ENCODE measurements at places on chromosomes 5 and 9.

GRCh38 chr9:93954434-93955061, 607 bp downstream of the BARX1 start:
- no peaks in the 10 kb centered on the region for H3K36me3 ChIP-seq
- H3K4me1 ChIP-seq: peaks cover 36% of the 10 kb centered on the region
- H3K27me3 ChIP-seq: peaks cover 93% of the 10 kb centered on the region
- no peak overlapping the region for H3K4me3 ChIP-seq

- H3K4me1 ChIP-seq: peaks cover 30% of the 10 kb centered on the region
- DNase-seq: peak; percentile 3
- no peak overlapping the region for H3K27ac ChIP-seq
- H3K27me3 ChIP-seq: no peaks in the 10 kb centered on the region
- H3K4me3 ChIP-seq: no peak overlapping the region
Observed at GRCh38 chr9:124477211-124477647, 27.0 kb downstream of the ADGRD2 start.

GRCh38 chr5:55344392-55344992, 36.7 kb downstream of the MTREX start:
- H3K4me3 ChIP-seq: no peak overlapping the region
- H3K4me1 ChIP-seq: no peaks in the 10 kb centered on the region
- peaks cover 97% of the 10 kb centered on the region for H3K36me3 ChIP-seq
- H3K27ac ChIP-seq: no peak overlapping the region

DNA sequence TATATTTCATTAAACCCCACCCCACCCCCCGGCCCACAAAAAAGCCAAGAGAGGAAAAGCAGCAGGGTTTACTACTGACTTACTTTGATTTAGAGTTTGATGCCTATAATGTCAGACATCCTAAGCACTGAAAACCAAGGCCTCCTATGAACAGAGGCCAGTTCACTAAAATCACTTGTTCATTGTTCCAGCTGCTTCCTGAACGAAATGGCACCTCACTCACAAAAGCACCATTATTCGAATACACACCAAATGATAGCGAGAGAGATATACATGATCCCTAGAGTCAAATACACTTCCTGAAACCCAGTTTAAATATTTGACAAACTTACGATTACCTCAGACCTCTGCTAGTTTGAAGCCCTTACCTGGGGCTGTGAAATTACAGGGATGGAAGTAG, 66.6 kb downstream of the LPAR1 start:
- peaks cover 18% of the 10 kb centered on the region for H3K4me1 ChIP-seq
- H3K27ac ChIP-seq: no peak overlapping the region

DNA sequence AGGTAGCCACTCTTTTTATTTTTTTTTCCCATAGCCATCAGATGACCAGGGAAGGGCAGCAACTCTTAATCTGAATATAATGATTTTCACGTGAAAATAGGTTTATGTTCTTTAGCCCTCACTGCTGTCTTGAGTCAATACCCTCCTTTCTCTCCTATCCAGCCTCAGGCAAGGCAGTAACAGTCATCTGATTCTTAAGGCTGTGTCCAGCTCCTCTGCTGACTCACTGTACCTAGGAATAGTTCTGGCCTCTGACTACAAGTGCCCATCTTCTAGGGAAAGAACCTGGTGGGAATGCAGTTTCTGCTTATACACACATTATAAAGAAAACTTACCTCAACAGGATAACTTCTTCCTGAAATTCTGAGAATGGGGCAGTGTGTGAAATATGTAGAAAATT, 30.7 kb downstream of the DHX29 start:
- H3K27ac ChIP-seq: no peak overlapping the region
- H3K4me1 ChIP-seq: no peaks in the 10 kb centered on the region
- no peak for DNase-seq
- peaks cover 91% of the 10 kb centered on the region for H3K36me3 ChIP-seq
- no peak overlapping the region for H3K4me3 ChIP-seq

DNA sequence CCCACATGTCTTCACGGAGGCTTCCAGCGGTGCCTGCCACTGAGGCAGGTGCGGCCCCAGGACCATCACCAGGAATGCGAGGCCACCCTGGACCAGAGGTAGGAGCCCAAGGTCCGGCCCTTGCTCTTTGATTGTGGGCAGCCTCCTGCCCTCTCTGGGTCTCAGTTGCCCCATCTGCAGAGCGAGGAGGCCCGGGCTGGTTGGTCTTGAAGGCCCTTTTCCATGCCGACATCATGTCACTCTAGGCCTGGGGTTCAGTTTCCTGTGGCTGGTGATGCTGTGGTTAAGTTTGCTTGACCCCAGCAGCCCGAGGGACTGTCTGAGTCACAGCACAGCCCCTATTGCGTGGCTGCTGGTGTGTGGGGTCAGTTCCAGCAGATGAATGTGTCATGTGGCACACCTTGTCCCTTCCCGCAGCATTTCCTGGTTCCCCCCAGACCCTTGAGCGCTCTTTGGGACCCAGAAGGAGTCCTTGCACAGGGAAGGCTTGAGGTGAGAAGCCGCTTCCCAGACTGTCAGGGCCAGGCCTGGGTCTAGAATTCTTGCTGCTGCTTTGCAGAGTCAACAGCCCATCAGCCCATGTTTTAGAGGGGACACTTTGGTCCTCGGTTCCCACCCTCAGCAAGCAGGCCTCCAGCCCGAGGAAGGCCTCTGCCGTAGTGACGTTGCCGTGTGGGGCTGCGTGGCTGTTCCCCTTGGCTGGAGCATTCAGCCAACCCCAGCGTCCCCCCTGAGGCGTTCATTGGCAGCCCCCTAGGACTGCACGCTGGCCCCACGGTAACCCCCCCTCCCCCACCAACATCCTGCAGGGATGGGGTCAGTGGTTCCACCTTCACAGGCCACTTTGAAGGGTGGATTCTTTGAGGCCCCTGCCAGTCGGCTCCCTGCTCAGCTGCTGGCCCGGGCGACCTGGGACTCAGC, 31.0 kb upstream of the HMCN2 start:
- H3K27ac ChIP-seq: no peak overlapping the region
- no peak overlapping the region for H3K4me3 ChIP-seq
- no peaks in the 10 kb centered on the region for H3K27me3 ChIP-seq
- H3K36me3 ChIP-seq: no peaks in the 10 kb centered on the region
- H3K4me1 ChIP-seq: peaks cover 5% of the 10 kb centered on the region
- no peak for DNase-seq

GRCh38 chr9:136273921-136274785, 28.5 kb upstream of the QSOX2 start:
- H3K27me3 ChIP-seq: no peaks in the 10 kb centered on the region
- H3K36me3 ChIP-seq: no peaks in the 10 kb centered on the region
- no peak for DNase-seq
- no peak overlapping the region for H3K27ac ChIP-seq
- peaks cover 10% of the 10 kb centered on the region for H3K4me1 ChIP-seq

DNA sequence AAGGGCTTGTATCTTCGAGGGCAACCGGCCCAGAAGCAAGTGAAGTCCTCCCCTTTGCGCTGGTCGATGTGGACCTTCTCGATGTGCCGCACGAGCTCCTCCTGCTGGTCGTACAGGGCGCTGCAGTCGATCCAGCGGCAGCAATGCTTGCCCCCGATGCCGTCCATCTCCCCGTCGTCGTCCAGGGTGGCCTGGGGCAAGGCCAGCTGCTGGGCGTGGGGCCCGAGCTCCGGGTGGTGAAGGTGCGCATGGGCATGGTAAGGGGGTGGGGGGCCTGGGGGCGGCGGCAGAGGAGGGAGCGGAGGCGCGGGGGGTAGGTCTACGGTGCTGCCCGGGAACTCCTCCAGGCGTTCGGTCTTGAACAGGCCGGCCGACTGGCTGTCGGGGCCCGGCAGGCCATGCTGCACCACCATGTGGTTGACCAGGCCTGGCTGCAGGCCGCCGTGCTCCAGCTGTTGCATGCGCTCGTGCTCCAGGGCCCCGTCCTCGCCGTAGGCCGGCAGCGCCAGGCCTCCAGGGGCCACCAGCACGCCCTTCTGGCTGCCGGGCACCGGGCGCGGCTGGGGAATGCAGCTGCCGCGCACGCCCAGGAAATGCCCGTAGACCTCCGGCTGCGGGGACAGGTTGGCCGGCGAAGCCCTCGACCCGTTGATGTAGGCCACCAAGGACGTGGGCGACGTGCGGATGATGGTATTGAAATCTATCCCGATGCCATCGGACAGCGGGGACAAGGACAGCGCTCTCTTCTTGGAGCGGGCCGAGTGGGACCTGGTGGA, 181.8 kb downstream of the GLIS3 start:
- DNase-seq: peak; percentile 19
- no peak overlapping the region for H3K27ac ChIP-seq
- no peaks in the 10 kb centered on the region for H3K27me3 ChIP-seq
- no peak overlapping the region for H3K4me3 ChIP-seq

DNA sequence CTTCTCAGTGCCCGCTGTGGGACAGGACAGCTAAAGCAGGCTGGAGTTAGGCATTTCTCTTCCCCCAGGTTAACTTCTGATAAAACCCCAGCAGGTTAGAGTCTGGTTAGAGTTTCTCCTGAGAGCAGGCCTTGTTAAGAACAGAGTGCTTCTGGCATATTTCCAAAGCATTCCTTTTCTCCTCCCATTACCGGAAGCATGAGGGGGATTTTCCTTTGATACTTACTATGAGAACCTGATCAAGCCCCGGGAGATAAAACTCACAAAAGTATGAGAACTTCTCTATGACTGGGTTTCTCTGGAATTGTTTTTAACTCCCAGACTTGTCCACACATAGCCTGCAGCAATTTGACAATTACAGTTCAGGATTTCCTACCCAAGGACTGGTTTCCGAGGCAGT, 77.4 kb upstream of the MAST4 start:
- no peak overlapping the region for H3K4me3 ChIP-seq
- H3K4me1 ChIP-seq: no peaks in the 10 kb centered on the region
- H3K36me3 ChIP-seq: no peaks in the 10 kb centered on the region
- H3K27ac ChIP-seq: no peak overlapping the region
- no peak for DNase-seq

DNA sequence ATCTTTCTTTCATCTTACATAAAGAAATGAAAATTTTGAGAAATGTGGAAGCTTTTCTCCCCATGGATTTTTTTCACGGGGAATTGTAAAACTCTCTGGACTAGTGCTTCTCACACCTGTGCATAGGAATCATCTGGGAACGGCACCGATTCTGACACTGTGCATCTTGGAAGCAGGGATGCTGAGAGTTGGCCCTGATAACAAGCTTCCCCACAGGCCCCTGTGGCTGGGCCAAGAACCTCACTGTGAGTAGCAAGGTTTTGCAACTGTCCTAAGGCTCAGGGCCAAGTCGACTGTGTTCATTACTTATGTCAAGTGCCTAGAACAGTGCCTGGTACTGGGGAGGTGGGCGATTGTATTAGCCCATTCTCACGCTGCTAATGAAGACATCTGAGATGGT, 107.9 kb upstream of the ICE1 start:
- H3K4me1 ChIP-seq: no peaks in the 10 kb centered on the region
- no peaks in the 10 kb centered on the region for H3K36me3 ChIP-seq
- H3K27me3 ChIP-seq: no peaks in the 10 kb centered on the region
- no peak overlapping the region for H3K4me3 ChIP-seq
- H3K27ac ChIP-seq: no peak overlapping the region

- no peaks in the 10 kb centered on the region for H3K4me1 ChIP-seq
- no peak overlapping the region for H3K4me3 ChIP-seq
- DNase-seq: no peak
- no peak overlapping the region for H3K27ac ChIP-seq
Observed at GRCh38 chr9:61665330-61665751, 475.5 kb downstream of the SPATA31A7 start.

DNA sequence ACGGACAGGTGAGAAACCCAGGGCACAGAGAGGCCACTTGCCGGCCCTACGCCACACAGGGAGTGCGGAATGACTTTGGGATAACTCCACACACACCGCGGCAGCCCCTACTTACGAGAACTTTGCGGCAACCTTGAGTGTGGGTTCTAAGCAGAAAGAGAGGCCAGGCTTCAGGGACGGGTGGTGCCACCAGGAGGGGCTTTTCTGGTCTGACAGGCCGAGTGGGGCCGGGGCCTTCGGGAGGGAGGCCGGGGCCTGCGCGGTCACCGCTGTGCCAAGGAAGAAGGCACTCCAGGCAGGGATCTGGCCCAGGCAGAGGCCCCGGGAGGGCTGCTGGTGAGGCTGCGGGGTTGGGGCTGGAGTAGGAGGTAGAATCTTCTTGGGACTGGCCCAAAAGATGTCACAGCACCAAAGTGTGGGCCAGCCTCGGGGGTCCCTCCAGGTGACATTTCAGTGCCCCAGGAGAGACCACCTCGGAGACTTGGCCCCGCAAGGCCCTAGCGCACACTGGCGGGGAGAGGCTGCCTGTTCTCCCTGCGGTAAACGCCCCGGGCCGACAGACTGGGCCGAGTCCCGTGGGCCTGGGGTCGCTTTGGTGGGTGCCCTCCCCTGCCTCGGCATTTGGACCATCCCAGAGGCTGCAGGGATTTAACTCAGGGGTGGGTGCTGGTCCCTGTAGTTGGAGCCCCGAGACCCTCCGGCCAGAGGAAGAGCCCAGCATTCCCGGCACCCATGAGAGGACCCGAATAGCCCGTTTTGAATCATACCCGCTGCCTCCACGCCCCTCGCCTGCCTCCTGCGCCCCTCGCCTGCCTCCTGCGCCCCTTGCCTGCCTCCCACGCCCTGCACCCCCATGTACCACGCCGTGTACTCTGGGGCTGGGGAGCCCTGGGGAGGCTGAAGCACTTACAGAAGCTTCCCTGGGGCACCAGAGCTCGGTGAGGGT, 9.0 kb upstream of the RNU6ATAC start:
- H3K27me3 ChIP-seq: no peaks in the 10 kb centered on the region
- no peaks in the 10 kb centered on the region for H3K36me3 ChIP-seq
- H3K27ac ChIP-seq: peak overlapping the region; percentile 27
- H3K4me1 ChIP-seq: no peaks in the 10 kb centered on the region
- H3K4me3 ChIP-seq: no peak overlapping the region
- DNase-seq: no peak

- H3K4me3 ChIP-seq: no peak overlapping the region
- H3K27ac ChIP-seq: no peak overlapping the region
- no peaks in the 10 kb centered on the region for H3K27me3 ChIP-seq
- peaks cover 9% of the 10 kb centered on the region for H3K4me1 ChIP-seq
Observed at GRCh38 chr9:129400971-129401622, 219.8 kb downstream of the C9orf50 start.

DNA sequence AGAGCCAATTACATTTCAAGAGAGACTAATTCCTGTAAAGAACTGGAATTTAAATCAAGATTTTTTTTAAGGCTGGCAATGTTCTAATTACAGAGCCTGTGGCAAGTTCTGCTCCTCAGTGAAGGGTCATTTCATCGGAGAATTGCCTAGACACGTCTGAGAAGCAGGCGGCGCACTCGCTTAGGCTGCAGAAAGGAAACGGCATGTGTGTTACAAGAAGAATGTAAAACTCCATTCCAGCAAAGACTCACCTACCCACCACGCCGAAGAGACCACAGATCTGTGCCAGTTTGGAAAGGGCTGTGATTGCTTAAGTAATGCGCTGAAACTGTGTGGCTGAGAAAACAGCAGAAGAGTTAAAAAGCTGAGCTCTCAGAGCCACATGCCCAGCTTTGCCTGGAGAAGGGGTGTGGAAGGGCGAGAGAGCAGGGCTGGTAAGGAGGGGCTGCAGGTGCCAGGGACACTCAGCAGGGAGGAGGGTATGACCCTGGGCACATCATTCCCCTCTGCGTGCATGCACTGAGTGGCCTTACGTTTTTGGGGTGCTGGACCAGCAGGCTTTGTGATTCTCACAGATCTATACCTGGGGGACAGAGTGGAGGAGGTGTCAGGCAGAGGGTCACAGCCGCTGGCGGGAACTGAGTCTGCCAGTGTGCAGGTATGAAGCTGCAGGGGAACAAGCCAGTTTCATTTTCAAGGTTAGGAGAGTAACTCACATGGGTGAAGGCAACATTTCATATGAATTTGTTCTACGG, 17.8 kb upstream of the SLC25A51 start:
- H3K27ac ChIP-seq: no peak overlapping the region
- no peaks in the 10 kb centered on the region for H3K36me3 ChIP-seq
- no peak overlapping the region for H3K4me3 ChIP-seq
- peaks cover 9% of the 10 kb centered on the region for H3K4me1 ChIP-seq
- H3K27me3 ChIP-seq: no peaks in the 10 kb centered on the region
- DNase-seq: no peak

- no peak for DNase-seq
- no peak overlapping the region for H3K27ac ChIP-seq
- no peaks in the 10 kb centered on the region for H3K36me3 ChIP-seq
- no peaks in the 10 kb centered on the region for H3K4me1 ChIP-seq
Observed at GRCh38 chr9:130311408-130312140, 46.0 kb downstream of the HMCN2 start.

Measured in CD14-positive monocyte (primary cell).